Activated naive CD8-positive, alpha-beta T cell treated with anti-CD3 and anti-CD28 coated beads, Interleukin-2, amount 10 ng/mL, durations not matched to agents 7 days and 5 days (primary cell): ENCODE measurements at places on chromosomes 7 and 10.

DNA sequence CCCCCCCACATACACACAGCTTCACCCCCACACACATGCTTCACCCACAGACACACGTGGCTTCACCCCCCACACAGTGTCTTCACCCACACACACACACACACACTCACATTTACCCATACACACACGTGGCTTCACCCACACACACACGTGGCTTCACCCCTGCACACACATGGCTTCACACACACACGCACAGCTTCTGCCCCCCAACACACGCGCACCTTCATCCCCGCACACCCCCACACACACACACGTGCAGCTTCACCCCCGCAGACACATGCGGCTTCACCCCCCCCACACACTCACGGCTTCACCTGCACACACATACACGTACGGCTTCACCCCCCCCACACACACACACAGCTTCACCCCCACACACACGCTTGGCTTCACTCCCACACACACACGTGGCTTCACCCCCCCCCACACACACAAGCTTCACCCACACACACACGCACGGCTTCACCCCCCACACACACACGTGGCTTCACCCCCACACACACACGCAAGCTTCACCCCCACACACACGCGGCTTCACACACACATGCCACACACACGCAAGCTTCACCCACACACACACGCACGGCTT is 82.4 kb downstream of the NKX6-2 start:
- DNase-seq: no peak

- DNase-seq: no peak
Observed at GRCh38 chr7:69651101-69651590, 52.9 kb downstream of the AUTS2 start.

- no peak for DNase-seq
Observed at GRCh38 chr7:143295870-143296269, 7.7 kb downstream of the CASP2 start.

- no peak for DNase-seq
Observed at GRCh38 chr7:80197627-80198026, 63.0 kb downstream of the GNAI1 start.

DNA sequence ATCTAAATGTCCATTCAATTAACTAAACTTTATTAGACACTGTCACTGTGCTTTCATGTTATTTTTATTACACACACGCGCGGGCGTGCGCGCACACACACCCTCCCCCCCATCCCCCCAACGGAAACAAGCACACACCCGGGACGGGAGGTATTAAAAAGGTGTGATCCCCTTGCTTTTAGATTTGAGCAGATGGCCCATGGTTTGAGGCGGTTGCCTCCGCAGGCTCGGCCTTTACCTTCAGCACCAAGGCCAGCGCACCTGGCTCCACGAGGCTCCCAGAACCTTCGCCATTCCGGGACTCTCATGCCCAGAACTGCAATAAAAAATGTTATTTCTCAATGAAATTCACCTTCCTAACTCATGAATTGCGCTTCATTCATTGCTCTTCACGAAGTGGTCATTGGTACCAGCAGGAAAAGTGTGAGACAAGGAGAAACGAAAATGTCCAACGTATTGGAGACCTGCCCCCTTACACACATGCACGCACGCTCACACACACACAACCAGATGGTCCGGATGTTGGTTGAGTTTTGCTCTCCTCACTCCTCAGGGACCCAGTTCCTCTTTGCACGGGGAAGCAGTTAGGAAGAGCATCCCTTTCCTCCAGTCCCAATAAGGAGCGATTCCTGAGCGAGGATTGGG is 20.8 kb upstream of the PTF1A start:
- DNase-seq: no peak

- no peak for DNase-seq
Observed at GRCh38 chr7:42913591-42913990, 1.7 kb upstream of the C7orf25 start.

GRCh38 chr10:34911661-34912205 is 96.6 kb upstream of the PARD3 start:
- no peak for DNase-seq

DNA sequence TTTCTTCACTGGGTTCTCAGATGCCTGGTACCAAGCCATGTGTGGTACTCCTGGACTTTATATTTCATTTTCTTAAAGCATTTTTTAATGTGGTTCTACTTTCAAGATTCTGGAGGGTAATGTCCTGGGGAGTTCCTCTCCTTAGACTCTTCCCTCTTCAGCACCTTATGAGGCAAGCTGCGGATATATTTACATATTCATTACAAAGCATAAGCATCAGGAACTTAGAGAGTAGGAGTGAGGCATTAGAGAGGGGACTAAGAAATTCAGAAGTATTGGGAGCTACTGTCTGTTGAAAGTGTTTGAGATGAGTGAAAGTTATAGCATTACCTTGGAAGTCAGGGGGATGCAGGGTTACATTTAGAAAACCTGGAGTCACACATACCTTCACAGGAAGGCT is 20.8 kb downstream of the AUTS2 start:
- no peak for DNase-seq

- no peak for DNase-seq
Observed at GRCh38 chr7:116351966-116352365, 141.6 kb downstream of the TES start.

DNA sequence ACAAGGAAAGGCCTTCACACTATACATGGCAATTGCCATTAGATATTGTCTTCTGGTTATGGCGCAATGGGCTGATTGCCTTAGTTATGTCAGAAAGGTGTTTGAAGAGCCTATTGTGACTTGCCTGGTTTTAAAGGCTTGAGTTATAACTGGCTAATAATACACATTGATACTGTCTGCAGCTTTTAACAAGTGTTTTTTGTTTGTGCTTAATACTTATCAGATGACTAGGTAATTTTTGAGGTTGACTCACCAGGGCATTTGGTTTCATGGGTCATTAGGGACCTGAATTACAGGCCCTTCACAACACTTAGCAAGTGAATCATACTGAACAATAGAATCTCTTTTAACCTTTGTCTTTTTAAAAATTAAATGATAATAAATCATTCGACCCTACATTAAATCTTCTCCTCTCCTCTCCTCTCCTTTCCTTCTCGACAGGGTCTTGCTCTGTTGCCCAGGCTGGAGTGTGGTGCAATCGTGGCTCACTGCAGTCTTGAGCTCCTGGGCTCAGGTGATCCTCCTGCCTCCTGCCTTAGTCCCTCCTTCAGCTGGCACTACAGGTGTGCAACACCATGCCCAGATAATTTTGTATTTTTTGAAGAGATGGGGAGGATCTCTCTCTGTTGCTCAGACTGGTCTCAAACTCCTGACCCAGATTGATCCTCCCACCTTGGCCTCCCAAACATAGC is 196.3 kb downstream of the JCAD start:
- DNase-seq: no peak

DNA sequence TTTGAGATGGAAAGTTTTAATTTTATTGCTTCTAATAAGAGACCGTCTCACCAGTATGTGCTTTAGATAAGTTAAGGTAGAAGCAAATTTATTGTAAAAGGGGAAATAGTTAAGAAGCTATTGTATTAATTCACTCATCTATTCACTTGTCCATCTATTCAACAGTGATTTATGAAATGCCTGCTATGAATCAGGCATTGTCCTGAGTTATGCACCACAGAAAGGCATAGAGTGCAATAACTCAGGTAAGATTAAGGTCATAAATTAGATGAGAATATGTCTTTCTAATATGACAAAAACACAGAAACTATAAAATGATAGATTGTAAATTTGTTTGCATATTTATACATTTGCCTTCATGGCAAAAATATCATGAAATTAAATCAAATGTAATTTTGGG is 379.3 kb upstream of the PCDH15 start:
- no peak for DNase-seq

- no peak for DNase-seq
Observed at GRCh38 chr10:33136271-33136670, 178.2 kb upstream of the ITGB1 start.

DNA sequence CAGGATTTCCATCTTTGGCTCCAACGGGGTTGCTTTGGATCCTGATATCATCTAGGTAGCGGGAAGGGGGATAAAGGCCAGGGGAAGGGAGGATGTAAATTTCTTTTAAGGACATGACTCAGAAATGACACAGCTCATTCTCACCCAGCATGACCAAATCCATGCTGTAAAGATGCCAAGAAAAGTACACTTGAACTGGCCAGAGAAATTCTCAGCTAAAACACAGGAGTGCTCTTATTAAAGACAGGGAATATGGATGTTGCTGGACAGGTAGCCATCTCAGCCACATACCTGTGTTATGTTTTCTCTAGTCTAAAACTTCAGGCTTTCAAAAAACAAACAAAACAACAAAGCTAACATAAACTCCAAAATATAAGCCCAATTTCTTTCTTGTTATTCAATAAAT is 68.3 kb downstream of the NAMPT start:
- no peak for DNase-seq

DNA sequence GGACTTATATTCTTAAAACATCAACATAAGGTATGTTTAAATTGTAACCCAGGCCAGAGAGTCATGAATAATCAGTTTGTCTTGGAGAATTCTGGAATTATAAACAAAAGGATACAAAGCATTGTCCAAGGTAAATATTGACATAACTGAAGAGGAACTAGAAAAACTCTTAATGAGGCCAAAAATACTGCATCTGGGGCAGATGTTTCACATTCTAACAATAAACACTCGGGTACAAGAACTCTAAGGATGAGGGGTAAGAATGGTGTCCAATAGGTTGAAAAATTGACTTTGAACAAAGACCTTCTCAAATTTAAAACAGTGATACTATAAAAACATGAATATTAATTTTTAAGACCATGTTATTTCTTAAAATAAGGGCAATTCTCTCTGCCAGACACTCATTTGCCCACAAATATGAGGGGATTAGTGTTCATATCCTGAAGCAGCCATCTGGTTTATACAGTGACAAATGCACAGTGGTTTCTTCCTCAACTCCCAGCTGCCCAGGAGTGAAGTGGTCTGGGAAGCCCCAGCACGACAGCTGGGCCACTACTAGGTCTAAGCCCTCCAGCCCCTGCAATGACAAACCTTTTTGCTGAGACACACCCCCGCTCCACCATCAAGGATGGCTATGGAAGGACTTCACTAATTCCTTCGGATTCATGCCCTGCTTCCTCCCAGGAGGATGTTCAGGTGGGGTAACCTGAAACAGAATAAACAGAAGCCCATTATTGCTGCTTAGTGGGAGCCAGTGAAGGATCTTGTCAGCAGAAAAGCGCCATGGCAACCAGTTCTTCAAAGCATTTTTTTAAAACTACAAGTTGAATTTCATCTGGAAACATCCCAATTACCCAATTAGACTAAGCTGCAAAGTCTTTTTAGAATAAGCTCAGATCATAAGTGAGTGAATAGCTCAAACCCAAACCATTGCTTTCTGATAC is 107.5 kb upstream of the ARID5B start:
- no peak for DNase-seq

- DNase-seq: no peak
Observed at GRCh38 chr7:116169060-116169459, 41.3 kb upstream of the TES start.

GRCh38 chr7:8303904-8304528 is 42.0 kb upstream of the ICA1 start:
- DNase-seq: no peak

- DNase-seq: no peak
Observed at GRCh38 chr7:17144322-17144721, 154.1 kb upstream of the AHR start.

DNA sequence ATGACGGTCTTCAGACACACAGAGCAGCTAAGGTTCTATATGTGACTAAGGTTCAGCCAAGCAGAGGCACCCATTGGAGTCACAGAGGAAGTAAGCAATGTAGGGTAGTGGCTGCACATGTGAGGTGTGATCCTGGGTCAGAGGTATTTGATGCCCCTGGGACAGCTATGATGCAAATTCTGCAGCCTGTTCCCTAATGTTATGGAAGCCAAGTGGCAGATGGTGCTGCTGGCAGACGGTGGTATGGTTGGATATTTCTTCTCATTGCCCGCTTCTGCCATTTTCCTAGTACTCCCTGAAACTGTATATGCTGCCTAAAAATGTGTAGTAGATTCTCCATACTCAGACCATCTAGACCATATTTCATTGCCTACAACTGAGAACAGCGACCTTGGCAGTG is 7.2 kb downstream of the TAS2R16 start:
- DNase-seq: no peak

DNA sequence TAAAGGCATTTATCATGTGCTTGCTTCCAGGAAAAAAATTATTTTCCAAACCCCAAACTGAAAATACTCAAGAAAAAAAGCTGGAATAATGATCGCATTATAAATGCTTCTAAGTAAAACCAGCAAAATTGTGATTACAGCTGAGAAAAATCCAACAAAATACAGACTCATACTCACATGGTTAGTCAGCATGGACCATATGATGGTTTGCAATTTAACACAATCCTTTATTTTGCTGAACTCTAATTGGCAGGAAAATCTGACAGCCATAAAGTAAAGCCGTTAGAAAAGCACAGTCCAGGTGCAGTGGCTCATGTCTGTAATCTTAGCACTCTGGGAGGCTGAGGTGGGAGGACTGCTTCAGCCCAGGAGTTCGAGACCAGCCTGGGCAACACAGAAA is 59.6 kb downstream of the BRI3 start:
- no peak for DNase-seq

GRCh38 chr7:98357751-98358161 is 43.1 kb downstream of the BAIAP2L1 start:
- no peak for DNase-seq

DNA sequence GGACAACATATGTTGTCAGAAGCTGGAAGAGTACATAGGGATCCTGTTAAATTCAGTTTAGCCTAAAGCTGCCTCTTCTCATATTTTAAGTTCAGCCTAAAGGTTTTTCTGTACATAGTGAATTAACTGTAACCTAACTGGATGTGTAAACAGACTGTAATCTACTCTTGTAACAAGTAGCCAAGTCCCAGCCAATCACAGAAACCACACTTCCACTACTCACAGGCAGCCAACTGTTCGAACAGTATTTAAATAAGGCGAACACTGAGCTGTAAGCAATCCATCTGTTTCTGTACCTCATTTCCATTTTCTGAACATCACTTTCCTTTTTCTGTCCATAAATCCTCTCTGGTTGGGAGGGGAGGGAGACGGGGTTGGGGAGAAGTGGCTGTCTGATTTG is 15.0 kb upstream of the STN1 start:
- DNase-seq: no peak

- DNase-seq: no peak
Observed at GRCh38 chr7:156147756-156148504, 335.7 kb upstream of the SHH start.

GRCh38 chr7:45236666-45237065 is 79.1 kb downstream of the RAMP3 start:
- DNase-seq: no peak

DNA sequence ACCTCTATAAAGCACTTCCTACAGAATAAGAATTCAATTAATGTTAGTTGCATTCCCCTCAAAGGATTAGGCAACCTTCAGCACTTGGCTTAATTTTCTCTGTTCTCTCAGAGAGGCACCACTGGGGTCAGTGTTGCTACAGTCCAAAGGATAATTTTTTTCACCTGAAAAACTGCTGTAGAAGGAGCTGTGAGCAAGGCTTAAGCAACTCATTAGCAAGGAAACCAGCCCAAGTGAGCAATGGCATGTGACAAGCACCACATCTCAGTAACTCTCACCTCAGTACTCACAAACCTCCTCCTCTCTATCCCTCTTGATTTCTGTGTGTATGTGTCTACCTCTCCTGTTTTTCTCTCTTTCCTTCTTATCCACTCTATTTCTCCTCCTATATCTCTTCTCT is 55.9 kb downstream of the DGKI start:
- DNase-seq: no peak
